T-helper 9 cell (primary cell): ENCODE measurements at places on chromosomes 3 and 15.

- DNase-seq, result no peak
These were observed 94.9 kb downstream of the PCSK6 start for GRCh38 chr15:101394654-101395053.

DNA sequence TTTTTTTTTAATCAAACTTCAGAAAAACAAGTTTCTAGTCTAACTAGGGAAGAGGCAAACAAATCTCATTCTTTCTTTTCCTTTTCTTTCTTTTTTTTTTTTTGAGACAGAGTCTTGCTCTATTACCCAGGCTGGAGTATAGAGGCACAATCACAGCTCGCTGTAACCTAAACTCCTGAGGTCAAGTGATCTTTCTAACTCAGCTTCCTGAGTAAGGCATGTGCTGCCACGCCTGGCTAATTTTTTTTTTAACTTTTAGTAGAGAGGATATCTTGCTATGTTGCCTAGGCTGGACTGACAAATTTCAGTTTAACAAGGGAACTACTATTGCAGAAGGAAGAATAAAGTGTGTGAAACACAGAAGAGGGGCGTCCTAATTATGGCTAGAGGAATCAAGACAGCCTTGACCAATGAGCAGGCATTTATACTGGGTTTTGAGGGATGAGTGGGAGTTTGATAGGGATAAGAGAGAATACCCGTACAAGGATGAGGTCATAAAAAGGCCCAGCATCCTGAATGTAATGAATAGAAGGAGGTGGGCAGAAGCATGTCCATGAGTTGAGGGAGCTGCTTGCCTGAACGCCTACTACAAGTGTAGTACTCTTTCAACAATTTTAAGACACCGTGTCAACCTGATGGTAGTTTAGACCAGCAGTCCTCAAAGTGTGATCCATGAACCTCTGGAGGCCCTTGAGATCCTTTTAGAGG lies 6.7 kb upstream of the ZFAND6 start:
- no peak for DNase-seq

- no peak for DNase-seq
These were observed 8.5 kb upstream of the UBXN7 start for GRCh38 chr3:196440696-196441095.

DNA sequence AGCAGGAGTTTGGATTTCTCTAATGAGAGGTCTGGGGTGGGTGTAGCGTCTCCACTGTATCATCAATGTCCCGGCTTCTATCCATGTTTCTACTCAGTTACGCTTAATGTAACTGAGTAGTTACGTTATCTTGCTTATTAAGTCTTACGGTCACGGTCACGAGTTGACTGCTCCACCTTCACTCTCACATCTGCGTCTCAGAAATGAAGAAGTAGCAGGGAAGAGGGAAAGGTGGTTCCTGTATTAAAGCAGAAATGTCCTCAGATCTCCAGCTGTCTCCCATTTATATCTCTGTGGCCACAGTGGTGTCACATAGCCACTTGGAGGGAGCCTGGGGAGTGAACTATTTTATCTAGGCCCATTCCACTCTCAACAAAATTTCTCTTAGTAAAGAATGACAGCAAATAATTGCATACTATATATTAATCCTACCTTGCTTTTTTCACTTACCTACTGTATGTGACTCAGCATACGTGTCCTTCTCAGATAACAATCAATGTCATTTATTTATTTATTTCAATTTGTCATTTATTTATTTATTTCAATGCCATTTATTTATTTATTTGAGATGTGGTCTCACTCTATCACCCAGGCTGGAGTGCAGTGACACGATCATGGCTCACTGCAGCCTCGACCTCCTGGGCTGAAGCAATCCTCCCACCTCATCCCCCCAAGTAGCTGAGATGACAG lies 39.7 kb upstream of the RNU6-1 start:
- no peak for DNase-seq

GRCh38 chr15:97995881-97996603 lies 35.5 kb downstream of the ARRDC4 start:
- no peak for DNase-seq

GRCh38 chr3:13451301-13451673 lies 28.8 kb upstream of the HDAC11 start:
- DNase-seq, result peak; percentile 21

DNA sequence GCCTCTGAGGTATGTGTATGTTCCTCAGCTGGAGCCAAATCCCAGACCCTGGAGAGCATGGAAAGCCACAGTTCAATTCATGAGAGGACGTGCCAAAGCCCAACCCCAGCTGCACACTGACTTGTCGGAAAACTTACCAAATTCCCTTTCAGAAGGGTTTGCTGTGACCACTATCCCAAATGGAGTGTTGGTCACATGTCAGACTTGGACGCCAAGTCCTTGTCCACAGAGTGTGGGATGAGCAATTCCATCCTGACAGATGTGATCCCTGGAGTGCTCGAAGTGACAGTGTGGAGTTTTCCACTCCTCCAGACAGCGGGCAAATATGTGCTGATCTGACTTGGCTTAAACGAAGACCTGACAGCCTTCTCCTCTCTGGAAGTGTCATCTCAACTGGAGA lies 71.2 kb downstream of the RORA start:
- no peak for DNase-seq

- no peak for DNase-seq
These were observed 168.1 kb upstream of the OSTN start for GRCh38 chr3:191030929-191031328.

DNA sequence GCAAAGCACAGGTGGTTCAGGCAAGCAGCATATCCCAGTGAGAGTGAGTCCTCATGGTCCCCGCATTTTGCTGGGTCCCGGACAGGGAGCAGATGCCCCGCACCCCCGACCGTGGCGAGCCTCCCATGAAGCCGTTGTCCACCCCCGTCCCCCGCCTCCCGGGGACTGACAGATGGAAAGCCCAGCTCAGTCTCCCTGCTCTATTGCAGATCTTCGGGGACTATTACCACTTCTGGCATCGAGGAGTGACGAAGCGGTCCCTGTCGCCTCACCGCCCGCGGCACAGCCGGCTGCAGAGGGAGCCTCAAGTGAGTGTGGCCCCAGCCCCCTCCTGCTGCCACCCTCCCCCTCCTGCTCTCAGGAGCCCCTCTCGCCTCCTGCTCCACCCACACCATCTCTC lies 7.7 kb downstream of the FURIN start:
- DNase-seq, result no peak

DNA sequence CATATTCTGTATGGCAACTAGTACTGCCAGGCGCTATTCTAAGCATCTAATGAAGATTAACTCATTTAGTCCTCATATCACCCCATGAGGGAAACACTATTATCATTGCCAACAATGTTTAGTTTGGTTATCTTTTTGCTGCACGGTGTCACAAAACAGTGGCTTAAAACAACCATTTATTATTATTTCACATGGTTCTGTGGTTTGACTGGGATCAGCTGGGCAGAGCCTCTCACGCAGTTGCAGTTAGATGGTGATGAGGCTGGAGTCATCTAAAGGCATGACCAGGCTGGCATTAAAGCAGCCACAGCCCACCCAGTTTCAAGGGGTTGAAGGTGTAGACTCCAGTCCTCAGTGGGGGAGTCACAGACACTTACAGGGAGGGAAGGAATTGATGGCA lies 32.8 kb upstream of the RASA2 start:
- no peak for DNase-seq

DNA sequence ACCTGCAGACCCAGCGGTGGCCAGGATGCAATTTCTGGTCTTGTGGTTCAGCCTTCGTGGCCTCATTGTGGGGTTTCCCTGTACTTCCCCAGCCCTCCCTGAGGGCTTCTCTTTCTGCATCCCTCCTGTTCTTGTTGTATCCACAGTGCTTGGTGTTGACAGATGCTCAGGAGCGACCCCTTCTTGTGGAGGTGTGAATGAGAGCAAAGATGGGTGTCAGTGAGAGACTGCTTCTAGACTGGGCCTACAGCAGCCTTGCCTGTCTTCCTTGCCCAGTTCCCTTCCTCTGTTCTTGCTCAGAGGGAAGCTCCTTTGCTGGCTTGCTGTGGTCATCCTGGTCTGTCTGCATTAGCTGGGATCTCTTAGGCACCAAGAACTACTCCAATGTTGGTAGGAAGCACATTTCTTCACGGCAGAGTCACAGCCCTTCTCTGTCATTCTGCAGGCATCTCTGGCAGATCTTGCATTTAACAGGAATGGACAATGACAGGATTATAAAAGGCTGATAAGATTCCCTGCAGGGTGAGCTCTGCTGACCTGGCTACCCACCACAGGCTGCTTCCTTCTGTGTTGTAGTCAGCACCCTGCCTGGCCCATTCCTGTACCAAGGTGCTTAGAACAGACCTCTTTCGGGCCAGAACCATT lies 317.8 kb upstream of the C2CD4B start:
- no peak for DNase-seq

DNA sequence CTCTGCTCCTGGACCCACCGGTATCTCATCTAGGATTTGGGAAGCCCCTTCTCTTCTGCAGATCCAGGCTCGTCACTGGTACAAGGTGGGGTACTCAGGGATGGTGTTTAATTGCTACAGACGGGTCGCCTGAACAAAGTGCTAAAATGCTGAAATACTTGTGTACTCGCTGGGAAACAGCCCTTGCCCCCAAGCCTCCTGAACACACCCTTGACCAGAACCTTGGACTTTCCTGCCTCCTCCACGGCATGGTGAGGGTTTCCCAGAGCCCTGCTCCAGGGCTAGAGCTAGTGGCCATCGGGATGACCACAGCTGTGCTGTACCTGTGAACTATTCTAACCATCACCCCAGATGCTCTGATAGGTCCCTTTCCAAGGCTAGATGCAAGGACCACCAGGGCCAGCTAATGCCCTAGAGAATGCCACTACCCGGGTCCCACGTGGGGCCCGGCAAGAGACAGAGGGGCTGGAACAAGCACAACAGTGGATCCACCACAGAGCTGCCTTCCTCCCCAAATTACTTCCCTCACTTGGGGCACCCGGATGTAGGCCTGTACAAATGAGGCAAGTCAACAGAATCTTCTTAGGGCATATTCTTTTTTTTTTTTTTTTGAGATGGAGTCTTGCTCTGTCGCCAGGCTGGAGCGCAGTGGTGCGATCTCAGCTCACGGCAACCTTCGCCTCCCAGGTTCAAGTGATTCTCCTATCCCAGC lies 267.3 kb downstream of the FOXP1 start:
- no peak for DNase-seq

- no peak for DNase-seq
These were observed 33.0 kb upstream of the EPHB1 start for GRCh38 chr3:134762016-134762415.

DNA sequence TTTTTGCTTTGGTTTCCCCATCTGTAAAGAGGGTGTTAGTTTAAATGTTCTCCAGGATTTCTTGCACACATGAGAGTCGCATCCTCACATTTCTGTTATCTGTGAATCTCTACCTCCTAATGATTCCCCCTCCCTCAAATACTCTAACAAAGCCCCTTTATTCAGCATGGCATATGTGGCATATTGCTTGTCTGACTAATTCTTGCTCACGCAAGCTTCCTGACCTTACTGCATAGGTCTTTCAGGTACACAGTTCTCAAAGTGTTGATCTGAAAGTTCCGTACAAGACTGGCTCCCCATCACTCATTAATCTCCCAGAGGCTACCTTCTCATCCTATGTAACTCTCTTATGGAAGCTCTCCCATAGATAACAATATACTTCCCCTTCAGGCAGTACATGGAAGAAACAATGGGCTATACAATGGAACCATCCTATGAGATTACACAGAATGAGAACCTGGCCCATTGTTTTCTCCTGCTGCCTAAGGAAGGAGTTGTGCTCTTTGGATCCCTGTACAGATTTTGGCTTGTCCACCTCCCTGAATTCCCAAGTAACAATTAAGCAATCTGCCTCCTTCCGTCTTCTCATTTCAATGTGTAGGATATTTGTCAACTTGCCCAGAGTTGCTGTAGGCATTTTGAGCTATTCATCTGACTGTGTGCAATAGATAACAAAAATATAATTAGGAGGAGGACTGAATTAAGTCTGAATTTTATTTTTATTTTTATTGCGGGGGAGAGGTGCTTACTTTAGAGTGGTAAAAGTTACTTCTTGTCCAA lies 51.0 kb downstream of the PPARG start:
- no peak for DNase-seq

DNA sequence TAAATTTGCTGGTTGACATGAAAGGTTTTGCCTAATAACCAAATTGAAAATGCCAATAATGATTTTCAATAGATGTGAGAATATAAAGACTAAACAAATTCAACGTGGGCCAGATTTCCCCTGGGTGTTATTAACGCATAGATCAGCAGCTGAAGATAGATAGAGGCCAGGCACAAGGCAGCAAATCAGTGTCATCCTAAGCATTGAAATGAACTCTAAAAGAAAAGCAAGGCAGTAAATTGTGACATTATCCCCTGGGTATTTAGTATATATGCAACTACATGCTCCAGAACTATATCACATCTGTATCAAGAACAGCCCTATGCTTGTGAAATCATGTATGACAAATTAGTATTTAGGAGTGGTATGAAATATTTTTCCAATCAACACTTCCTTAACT lies 167.1 kb upstream of the EPHA3 start:
- DNase-seq, result no peak

DNA sequence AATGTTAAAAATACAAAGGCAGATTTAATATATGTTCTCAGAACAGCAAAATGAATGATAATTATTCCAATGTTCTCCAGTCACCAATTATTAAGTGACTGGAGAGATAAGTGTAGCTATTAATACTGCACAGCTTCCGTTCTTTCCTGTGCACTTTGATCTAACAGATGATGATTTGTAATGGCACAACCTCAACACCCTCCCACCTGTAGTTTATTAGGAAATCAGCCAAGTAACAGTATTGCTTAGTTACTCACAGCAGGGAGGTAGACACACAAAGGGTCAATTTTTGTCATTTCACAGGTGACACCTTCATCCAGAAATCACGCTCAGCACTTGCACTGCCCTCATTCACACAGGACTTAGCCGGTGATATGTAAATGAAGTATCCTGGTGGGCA lies 688.1 kb downstream of the EPHA3 start:
- DNase-seq, result no peak

- no peak for DNase-seq
These were observed 55.5 kb upstream of the GNB4 start for GRCh38 chr3:179506792-179507191.
